ENCODE measurements at places on chromosomes 1 and 21.

DNA sequence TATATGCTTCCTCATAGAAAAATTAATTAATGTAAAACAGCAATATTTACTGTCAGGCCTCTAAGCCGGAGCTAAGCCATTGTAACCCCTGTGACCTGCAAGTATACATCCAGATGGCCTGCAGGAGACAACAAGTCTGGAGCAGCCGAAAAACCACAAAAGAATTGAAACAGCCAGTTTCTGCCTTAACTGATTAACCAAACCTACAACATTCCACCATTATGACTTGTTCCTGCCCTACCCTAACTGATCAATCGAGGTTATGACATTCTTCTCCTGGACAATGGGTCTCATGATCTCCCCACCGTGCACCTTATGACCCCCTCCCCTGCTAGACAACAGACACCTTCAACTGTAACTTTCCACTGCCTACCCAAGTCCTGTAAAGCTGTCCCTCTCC lies 205.8 kb upstream of the DUSP10 start:
- DNase-seq: no peak

GRCh38 chr1:3692598-3692997 lies 40.3 kb downstream of the TP73 start:
- DNase-seq: no peak

GRCh38 chr1:199808110-199808870 lies 219.2 kb upstream of the NR5A2 start:
- no peak for DNase-seq

GRCh38 chr1:64358692-64359091 lies 111.2 kb upstream of the CACHD1 start:
- no peak for DNase-seq

DNA sequence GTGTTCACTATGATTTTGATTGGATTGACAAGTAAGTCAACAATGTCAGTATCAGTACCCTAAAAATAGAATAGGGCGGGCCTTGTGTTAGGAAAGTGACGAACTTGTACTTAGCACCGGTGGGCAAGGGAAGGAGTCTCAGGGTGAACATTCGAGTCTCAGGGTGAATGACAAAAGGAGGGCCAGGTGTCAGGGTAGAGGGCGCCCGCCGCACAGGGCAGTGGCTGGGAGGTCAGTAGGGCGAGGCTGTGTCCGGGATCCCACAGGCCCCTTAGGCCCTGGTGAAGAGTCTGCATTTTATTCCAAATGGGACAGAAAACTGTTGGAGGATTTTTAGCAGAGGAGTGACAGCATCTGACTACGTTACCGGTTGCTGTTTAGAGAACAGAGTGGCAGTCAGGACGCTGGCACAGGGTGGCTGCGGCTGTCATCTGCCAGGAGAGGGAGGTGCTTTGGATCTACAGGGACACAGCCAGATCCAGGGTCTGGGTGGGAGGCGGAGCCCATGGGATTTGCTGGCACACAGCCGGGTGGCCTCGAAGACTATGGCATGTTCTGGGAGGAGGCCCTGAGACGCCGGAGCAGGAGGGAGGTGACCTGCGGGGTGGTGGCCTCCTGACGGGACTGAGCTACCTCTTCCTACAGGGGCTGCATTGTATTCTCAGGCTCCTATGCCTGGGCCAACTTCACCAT lies 11.0 kb downstream of the AGTRAP start:
- no peak for DNase-seq

GRCh38 chr1:19308509-19308907 lies 3.4 kb downstream of the AKR7A2 start:
- DNase-seq: no peak

DNA sequence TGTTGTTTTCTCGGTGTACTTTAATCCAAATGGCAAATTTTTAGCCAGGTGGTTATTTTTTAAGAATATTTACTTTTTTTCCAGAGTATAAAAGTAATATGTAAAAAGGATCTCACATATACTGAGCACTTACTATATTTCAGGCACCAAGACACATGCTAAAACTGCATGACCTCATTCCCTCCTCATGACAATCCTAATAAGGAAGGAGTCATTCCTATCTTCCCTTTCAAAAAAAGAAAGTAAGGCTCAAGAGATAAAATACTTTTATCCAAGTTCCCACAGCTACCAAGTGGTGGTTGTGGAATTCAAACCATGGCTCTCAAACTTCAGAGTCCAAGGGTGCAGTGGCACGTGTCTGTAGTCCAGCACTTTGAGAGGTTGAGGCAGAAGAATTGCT lies 19.4 kb downstream of the ATP2B4 start:
- no peak for DNase-seq
